ENCODE measurements at places on chromosomes 7 and 10.

DNA sequence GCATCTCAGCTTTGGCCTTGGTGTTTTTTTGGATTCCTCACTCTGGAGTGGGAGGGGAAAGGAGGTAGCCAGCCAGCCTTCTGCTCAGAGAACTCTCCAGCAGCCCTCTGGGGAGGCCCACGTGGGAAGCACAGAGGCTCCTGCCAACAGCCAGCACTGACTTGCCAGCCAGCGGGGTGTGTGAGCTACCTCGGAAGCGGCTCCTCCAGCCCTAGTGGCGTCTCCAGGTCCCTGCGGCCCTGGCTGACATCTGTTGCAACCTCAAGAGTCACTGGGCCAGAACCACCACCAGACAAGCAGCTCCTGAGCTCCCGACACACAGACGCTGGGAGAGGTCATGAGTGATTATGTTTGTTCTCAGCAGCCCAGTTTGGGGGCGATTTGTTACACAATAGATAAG is 180.2 kb upstream of the FZD8 start:
- DNase-seq, result peak; percentile 60

DNA sequence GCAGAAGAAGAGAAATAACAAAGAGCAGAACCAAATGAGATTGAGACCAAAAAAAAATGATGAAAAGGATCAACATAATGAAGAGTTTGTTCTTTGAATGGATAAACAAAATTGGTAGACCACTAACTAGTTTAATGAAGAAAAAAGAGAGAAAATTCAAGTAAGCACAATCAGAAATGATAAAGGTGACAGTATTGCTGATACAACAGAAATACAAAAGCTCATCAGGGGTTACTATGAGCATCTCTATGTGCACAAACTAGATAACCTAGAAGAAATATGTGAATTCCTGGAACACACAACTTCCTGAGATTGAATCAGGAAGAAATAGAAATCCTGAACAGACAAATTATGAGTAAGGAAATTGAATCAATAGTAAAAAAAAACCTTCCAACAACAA is 157.1 kb downstream of the ZEB1 start:
- DNase-seq, result no peak

DNA sequence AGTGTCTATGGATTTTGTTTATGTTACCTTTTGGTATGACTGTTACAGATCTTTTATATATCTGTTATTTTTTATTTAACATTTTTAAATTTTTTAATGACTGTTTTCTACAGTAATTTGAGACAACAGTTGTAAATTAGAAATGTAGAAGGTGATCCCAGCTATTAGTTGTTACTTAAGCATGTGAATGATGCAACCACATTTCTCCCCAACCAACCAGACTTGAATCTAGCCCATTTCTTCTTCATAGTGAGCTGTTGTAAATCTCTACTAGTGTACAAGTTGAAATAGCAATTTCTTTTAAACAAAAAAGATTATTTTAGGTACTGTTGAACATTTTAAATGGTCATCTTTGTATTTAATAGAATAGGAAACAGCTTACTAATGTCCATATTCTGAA is 18.0 kb downstream of the TMEM106B start:
- no peak for DNase-seq

- no peak for DNase-seq
Measured at GRCh38 chr10:30051220-30051619, 8.2 kb downstream of the JCAD start.

- DNase-seq, result no peak
Measured at GRCh38 chr7:157916946-157917640, 580.3 kb downstream of the DNAJB6 start.

GRCh38 chr10:17427201-17427600 is 27.2 kb downstream of the ST8SIA6 start:
- no peak for DNase-seq

DNA sequence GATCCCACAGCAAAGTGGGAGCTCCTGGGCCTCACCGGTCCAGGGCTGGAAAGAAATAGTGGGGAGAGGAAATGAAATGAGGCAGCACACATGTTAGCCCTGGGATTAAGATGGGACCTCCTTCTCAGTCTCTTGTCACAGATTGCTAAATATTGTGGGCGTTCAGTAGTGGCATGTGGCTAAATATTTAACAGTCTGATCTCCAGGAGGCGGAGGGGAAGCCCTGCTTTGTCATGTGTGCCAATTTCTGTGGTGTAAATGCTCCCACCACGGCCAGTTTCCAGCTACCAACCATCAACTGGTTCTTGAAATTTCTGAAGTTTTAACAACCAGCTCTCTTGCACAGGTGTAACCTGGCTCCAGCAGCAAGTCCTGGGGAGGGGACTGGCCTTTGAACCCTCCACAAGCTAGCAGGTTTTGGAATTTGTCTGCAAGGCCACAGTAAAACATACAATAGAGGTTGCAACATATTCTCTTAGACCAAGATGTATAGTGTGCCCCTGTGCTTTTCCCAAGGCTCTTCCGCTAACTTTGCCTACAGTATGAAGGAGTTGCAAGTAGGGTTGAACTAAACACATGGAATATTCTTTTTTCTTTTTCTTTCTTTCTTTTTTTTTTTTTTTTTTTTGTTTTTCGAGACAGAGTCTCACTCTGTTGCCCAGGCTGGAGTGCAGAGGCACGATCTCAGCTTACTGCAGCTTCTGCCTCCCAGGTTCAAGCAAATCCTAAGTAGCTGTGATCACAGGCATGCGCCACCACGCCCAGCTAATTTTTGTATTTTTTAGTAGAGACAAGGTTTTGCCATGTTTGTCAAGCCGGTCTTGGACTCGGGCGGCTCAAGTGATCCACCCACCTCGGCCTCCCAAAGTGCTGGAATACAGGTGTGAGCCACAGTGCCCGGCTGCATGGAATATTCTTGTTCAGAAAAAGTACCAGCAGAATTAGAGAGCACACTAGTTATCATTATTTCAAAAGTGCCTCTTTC is 103.1 kb upstream of the PCBD1 start:
- no peak for DNase-seq

- no peak for DNase-seq
Measured at GRCh38 chr10:132058111-132058745, 7.5 kb upstream of the JAKMIP3 start.

- peak; percentile 64 for DNase-seq
Measured at GRCh38 chr10:75398692-75399460, 2.7 kb downstream of the ZNF503 start.

DNA sequence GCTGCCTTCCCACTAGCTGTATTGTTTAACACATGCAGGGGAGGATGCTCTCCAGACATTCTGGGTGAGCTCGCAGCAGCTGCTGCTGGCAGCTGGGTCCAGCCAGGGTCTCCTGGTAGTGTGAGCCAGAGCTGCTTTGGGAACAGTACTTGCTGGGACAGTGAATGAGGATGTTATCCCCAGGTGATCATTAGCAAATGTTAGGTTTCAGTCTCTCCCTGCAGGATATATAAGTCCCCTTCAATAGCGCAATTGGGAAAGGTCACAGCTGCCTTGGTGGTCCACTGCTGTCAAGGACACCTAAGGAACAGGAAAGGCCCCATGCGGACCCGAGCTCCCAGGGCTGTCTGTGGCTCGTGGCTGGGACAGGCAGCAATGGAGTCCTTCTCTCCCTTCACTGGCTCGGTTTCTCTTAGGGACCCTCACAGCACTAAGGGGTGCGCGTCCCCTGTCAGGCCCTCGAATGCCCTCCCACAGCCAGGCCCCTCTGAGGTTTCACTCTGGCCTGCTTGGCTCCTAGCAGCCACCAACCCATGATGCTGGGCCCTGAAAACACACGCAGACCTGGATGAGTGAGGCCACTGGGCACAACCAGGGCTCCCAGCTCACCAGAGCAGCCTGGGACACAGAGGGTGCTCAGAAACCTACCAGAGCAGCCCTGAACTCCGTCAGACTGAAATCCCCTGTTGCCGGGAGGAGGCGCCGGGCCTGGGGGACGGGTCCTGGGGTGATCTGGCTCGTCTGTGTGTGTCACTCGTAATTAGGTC is 173.0 kb upstream of the LANCL2 start:
- DNase-seq, result no peak

DNA sequence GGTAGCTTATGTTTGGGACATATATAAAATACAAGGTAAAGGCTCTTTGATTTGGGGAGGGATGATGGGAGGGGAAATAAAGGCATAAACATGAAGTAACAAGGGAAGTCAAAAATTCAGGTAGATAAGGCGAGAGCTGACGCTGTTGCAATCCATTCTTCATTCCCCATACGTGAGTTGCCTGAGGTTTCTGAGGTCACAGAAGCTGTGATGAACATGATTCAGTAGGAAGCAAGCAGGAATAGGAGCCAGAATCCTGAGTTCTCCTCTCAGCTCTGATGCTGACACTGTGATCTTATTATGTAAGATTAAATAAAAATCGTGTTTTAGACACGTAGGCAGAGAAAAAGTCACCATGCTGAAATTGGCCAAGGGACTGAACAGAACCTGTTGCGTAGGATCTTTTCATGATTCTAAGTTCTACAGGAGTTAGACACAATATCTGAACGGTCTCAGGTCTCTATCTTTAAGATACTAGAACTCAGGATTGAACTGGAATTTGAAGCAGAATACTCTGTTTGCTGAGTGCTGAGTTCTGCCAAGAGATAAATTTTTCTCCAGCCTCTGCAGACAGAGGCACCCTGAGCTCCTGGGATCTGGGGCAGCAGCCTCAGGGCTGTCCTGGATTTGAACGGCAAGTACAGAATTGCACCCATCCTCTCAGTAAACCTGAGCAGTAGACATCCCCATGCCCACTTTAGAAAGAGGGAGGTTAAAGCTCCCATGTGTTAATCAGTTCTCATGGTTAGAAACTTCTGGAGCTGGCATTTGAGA is 21.0 kb downstream of the KLF6 start:
- no peak for DNase-seq

DNA sequence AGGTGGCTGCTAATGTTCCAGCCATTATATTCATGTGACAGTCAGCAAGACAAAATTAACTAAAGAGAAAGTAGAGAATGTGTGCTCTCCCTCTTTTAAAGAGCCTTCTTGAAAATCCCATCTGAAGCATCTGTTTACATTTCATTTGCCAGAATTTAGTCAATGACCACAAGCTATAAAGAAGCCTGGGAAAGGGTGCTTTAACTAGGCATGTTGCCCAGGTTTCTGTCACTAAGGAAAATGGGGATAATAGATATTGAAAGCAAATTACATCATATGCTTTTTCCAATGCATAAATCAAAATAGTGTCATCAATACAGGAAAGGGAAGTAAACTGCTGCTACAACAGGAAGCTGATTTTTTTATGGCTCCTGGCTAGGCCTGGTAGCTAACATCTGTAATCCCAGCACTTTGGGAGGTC is 67.7 kb downstream of the ELAPOR2 start:
- no peak for DNase-seq

DNA sequence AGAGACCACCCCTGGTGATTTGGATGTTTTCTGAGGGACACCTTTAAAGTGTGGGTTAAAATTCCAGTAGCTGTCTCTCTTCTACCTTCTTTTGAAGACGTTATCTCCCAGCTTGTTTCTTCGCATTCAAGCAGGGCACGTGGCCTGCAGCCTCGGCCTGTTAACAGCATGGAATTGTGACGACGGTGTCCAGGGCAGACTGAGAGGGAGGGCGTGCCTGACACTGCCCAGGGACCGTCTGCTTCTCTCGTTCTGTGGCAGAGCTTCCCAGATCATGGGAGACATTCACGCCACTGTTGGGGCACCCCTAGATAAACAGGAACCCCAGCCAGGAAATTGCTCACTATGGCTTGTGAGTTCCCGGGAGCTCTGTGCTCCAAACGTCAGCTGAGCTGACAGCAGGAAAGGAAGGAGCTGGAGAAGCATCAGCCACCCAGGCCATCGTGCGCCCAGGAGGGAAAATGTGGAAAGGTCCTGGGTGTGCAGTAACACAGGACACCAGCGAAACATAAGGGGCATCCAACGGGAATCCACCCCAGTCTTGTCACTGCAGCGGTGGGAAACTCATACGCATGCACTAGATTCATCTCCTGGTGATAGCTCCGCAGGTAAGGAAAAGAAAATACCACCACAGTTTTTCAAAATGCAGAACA is 41.1 kb upstream of the RBM33 start:
- no peak for DNase-seq

DNA sequence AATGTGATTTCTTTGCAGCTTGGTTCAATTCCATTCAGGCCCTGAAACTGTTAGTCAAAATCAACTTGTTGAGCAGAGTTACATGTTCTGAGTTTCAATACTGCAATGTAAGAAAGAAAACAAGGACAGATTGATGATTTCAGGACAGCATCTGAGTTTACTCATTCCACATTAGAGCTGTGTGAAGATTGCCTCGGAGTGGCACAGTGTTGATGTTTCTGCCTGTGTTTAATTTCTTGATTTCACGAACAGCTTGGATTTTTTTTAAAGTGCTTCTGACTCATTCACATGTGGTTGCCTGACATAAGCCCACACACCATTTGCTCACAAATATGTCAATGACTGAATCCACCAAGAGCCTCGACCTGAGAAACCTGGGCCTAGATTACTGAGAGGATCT is 101.2 kb upstream of the PARD3 start:
- DNase-seq, result no peak

GRCh38 chr7:28956608-28957063 is 1.5 kb downstream of the TRIL start:
- peak; percentile 79 for DNase-seq

DNA sequence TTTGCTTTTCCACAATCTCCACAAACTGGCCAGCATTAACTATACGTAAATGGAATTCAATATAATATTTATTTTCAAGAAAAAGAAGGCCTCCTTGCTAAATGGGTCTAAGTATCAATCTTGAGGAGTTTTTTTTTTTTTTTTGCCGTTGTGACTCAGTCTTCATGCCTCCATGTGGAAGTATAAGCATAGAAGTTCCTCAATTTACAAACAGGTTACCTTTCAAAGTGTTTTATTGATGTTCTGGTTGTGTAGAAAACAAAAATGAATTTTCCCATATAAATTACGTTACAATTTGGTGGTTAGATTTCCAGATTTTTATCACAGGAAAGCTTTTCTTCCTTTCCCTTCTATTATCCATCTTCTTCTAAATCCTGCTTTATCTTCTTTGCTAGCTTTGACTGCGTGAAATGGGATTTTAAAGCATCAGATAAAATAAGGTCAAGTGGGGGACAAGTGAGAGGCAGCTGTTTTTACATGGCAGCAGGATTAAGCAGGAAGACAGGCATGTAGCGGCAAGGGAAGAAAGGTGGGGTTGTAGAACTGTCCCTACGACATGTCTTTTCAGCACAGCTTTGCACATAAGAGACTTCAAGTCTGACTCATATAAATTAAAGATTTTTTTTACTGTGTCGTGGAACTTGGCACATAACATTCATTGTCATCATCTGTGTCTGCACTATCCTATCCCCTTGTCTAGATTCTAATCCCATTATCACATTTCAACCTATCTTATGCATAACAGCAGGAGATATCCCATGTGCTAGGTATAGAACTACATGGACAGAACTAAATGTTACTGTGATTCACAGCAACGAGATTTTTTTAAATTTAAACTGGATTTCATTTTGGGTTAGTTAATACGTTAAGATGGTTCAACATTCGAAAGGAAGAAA is 135.3 kb upstream of the FAM3C start:
- no peak for DNase-seq

GRCh38 chr7:33862946-33863814 is 42.2 kb upstream of the BMPER start:
- DNase-seq, result no peak
